Activated CD4-positive, alpha-beta T cell treated with anti-CD3 and anti-CD28 coated beads, Interleukin-2, amount 50 U/mL, for 1 hour (primary cell): ENCODE measurements at places on chromosomes 5 and 9.
A peak's percentile ranks its signal among the peaks of the same experiment; 100 is the strongest.

GRCh38 chr9:84338792-84339191 lies 1.8 kb downstream of the SLC28A3 start:
- no peak for DNase-seq

GRCh38 chr5:140321796-140322195 lies 18.9 kb upstream of the PFDN1 start:
- no peak for DNase-seq

- DNase-seq: no peak
Observed at GRCh38 chr9:826500-827280, 14.8 kb upstream of the DMRT1 start.

DNA sequence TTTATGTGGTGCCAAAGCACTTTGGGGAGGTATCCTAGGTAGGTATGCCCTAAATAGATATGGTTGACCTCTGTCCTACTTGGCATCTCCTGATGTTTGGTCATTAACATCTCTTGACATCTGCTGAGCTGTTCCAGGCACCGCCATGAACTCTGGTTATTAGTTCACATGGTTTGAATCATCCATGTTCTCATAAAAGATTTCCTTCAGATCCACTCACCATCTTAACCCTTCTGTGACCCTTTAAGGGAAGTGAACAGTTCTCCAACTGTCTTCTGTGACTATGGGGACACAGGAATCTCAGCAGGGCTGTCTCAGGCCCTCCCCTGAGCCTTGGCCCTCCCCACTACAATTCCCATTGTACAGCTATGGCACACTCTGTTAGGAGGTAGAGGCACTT lies 167.7 kb downstream of the CDH6 start:
- DNase-seq: no peak

DNA sequence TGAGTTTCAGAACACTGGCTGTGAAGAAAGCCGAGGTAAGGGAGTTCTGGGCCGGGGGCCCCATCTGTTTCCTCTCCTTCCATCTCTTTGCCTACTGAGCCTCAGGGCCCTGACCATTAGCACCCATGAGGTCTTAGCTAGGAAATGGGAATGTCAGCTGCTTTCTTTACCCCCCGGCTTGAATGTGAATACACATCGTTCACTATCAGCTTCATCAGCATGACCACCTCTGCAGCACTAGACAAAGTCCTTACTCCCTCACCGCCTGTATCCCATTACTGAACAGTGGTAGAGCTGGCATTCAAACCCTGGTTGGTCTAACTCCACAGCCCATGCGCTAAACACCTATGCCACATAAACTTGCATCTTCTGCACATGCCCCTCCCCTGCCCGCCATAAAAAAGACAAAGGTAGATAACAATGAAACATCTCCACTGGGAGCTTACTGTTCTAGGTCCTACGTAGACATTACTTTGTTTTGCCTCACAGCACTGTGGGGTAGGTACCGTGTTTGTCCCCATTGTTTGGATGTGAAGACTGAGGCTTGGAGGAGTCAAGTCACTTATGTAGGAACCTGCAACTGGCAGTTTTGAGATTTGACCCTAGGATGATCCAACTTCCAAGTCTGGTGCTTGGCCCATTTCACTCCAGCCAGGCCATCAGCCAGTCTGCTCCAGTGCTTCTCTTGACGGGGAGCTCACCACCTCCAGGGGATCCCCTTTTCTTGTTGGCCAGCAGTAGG lies 93.3 kb downstream of the AMBP start:
- no peak for DNase-seq

GRCh38 chr5:149615976-149616375 lies 34.7 kb downstream of the ARHGEF37 start:
- no peak for DNase-seq

- peak; percentile 3 for DNase-seq
Observed at GRCh38 chr5:134846641-134846960, 833 bp downstream of the C5orf24 start.

DNA sequence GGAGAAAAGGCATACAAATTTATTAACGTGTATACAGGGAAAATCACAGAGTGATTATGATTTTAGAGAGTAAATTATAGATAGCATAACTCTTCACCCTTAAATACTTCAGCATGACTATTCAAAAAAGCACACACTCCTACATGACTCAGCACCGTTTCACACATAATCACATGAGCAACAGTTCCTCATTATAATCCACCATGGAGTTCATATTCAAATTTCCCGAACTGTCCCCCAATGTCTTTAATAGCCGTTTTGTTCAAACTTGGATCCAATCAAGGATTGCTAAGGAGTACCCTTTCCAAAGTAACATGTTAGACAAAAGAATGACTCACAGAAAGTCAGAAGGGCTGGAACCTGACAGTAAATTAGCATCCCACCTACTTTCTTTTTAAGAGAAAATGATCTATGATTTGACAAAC lies 32.1 kb downstream of the RAPGEF1 start:
- no peak for DNase-seq

DNA sequence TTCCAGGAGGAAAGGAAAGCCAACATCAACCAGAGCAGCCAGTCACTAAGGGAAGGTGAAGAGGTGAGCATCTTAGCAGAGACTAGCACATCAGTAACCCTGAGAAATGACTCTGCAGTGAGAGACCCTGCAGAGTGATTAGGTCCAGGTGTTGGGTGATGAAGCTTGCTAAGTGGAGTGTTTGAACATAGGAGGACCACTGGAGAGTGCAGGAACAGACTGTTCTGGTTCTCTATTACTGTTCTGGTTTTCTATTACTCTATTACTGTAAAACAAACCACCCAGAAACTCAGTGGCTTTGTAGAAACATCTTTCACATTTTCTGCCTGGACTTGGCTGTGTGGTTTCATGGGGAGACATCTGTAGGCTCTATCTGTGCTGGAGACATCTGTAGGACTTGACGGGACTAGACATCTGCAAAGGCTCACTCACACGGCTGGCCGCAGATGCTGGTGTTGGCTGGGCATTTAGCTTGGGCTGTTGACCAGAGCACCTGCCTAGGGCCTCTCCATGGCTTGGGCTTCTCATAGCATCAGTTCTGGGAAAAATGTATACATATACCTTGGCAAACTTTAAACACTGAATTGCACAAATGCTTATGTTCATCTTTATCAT lies 33.4 kb upstream of the SPATA31E1 start:
- no peak for DNase-seq

GRCh38 chr5:157066080-157066479 lies 7.2 kb upstream of the HAVCR1 start:
- no peak for DNase-seq

- no peak for DNase-seq
Observed at GRCh38 chr5:132505641-132506040, 15.1 kb upstream of the IRF1 start.

GRCh38 chr9:130983970-130984369 lies 25.0 kb upstream of the LAMC3 start:
- DNase-seq: no peak

GRCh38 chr5:99187611-99188010 lies 258.8 kb upstream of the CHD1 start:
- no peak for DNase-seq

DNA sequence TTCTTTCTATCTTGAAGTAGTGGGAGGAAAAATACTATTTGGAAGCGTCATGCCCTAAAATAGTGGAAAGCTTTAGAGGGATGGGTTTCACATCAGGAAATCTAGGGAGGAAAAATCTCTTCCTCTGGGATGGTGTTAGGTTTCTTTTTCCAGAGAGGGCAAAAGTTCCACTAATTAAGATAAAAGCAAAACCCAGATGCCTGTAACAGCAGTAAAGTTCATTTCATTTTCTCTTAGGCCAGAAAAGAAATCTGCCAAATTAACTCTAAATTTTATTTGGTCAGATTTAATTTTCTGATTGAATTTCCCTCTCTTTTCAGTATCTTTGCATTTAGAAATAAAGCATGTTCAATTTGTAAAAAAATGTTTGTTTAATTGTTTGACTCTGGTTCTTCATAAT lies 88.8 kb downstream of the LURAP1L start:
- no peak for DNase-seq

- no peak for DNase-seq
Observed at GRCh38 chr9:131484051-131484445, 18.7 kb upstream of the POMT1 start.

- DNase-seq: no peak
Observed at GRCh38 chr9:94677929-94678328, 38.6 kb upstream of the FBP1 start.

- no peak for DNase-seq
Observed at GRCh38 chr5:4027088-4027734, 431.6 kb downstream of the IRX1 start.

DNA sequence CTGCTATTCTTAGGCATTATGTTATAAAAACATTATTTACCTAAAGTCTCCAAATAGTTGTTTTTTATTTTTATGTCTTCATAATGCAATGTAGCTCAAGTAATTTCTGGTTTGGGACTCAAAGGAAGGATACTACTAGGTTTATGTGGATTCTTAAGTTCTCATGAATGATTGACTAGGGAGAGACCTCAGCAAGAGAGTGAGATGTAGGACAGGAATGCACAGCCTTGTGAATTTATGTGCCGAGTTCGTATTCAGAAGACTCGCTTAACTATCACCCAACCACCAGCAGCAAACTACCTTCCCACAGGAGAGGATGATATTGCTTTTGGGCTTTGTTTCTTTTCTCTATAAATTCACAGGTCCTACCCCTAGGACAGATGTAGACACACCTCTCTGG lies 282.9 kb downstream of the ARHGEF28 start:
- DNase-seq: no peak

DNA sequence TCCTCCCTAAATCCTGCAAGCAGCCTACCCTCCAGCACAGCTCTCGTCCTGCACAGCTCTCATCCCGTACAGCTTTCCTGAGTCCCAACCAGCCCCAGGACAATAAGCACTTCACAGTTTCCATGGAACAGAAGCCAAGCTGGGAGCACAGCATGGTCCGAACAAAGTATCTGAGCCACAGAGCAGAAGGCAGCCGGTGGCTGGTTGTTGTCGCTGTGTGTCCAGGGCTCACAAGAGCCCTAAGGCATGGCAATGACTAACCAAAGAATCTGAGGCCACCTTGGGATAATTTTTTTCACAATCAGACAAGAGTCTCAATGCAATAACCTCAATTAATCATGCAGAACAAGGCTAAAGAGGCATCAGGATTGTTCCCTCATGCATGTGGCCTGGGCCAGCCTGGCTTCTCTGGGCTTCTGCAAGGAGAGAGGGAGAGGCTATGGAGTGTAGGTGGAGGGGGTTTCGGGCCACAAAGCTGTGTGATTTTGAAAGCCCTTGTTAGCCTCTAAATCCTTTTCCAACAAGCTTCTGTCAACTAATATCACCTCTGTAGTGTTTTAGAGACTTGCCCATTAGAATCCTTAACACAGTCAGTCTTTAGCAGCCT lies 323.4 kb downstream of the PIK3R1 start:
- no peak for DNase-seq
